ENCODE measurements at places on chromosomes 1 and 21.

GRCh38 chr1:31834501-31834900 is 18.7 kb upstream of the SPOCD1 start:
- no peak for DNase-seq

DNA sequence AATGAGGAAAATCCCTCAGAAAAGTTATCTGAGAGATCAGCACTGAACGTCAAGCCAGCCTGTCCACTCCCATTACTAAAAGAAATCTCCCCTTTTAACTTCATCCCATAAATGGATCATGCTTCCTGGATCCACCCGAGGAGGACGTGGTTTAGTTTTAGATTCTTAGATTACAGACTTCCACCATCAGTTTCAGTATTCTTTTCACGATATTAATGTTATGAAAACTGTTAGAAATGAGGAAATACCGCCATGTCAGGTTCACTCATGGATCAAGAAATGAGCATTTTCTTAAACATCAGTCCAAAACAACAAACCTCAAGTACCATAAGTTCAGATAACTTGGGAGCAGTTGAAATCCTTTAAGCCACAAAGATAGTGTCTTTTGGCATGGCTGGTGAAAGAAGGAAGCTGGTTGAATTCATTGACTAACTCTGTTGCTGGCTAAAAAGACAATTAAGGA is 49.8 kb downstream of the NFIA start:
- DNase-seq: no peak

DNA sequence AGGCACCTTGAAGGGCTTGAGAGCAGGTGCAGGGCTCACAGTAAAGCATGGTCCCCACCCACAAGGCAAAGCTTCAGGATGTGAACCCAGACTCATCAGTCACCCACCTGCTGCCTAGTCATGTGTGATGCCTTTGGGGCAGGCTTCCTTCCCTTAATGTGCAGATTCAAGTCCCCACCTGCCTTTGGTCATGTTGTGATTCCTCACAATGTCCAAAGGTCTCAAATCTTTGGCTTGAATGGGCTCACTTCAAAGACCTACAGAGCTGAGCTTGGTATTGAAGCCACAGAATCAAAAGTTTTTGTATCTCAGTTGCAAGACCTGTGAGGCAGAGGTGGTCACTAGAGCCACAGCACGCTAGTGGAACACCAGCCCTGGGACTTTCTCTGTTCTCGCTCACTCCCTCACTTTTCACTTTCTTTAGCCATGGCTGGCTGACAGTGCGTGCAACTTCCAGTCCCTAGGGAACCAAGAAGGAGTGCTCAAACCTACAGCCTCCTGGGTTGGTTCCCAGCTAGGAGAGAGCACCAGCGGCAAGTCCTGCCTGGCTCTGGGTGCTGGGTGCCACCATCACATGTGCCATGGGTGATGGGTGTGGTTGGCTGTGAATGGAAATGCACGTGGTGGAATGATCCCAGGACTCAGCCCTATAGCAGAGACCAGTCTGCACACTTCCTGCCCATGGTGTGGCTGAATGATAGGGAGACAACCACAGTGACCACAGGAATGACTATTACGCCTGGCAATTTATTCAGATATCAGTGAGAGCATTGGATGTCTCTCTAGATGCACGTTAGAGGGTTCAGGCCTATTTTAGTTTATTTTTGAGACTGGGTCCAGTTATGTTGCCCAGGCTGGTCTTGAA is 26.4 kb upstream of the CLIC6 start:
- no peak for DNase-seq

- no peak for DNase-seq
Observed at GRCh38 chr21:44261675-44262295, at the start of gene DNMT3L. DNMT3L (minus strand) TSS chr21:44261897; CDS start chr21:44261259, 638 bp downstream.

DNA sequence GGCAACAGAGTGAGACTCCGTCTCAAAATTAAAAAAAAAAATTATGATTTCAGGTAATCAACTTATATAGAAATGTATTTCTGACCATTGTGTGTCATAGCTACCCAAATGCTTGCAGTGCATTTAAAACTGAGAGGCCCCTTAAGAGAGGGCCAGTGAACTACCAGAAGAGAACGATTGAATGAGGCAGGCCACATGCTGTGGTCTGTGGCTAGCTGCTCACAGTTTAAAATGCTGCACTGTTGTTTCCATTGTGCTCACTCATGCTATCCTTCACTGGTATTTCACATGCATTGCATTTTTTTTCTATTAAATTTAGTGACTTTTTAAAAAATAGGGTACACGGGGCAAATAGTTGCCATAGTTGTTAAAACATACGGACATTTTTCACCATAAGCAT is 26.0 kb downstream of the CHML start:
- DNase-seq: no peak

DNA sequence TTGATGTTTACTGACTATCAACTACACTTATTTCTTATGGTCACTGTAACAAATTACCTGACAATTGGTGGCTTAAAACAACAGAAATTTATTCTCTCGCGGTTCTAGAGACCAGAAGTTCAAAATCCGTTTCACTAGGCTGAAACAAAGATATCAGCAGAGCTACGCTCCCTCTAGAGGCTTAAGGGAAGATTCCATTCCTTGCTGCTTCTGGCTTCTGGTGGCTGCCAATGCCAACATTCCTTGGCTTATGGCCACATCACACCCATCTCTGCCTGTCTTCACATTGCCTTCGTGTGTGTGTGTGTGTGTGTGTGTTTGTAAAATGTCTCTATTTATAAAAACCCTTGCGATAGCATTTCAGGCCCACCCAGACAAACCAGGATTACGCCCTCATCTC is 66.4 kb downstream of the LMX1A start:
- no peak for DNase-seq

GRCh38 chr1:8004803-8005573 is 21.1 kb downstream of the ERRFI1 start:
- peak; percentile 96 for DNase-seq

DNA sequence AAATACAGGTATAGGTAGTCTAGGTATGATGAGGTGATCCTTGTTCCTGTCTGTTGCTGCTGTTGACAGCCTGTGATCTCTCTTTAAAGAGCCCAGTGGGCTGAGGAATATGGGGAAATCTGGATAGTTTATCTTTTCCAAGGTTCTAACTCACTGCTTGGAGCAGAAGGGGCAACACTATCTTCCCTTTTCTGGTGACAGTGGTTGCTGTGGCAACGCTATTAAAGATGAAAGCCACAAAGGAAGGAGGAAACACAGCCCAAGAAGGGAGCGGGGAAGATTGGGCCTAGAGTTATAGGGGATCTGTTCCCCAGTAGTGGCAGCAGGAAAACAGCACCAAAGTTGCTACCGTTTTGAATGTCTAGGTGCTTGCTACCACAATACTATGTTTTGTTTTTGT is 8.8 kb downstream of the PCP4L1 start:
- no peak for DNase-seq

DNA sequence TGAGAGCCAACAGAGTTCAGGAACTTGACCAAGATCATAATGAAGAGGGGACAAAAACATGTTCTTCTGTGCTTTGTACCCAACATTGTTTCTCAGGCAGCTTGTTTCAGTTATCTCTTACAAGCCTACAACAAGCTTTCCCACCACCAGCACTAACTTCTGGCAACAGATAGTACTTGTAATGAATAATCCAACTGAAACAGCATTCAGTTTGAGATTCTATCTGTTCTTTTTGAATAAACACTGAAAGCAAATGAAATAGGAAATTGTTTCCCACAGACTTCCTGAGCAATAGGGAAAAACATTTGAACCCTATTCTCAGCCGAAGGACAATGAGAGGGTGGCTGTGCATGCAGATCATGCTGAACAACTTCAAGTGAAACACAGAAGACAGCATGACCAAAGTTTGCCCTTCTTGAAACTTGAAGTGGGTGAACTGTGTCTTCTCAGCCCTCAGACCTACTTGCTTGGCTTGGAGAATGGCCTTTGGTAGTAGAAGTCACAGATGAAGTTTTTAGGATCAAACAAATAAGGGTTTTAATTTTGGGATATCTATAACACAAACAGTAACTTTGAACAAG is 11.2 kb upstream of the HOOK1 start:
- DNase-seq: no peak

DNA sequence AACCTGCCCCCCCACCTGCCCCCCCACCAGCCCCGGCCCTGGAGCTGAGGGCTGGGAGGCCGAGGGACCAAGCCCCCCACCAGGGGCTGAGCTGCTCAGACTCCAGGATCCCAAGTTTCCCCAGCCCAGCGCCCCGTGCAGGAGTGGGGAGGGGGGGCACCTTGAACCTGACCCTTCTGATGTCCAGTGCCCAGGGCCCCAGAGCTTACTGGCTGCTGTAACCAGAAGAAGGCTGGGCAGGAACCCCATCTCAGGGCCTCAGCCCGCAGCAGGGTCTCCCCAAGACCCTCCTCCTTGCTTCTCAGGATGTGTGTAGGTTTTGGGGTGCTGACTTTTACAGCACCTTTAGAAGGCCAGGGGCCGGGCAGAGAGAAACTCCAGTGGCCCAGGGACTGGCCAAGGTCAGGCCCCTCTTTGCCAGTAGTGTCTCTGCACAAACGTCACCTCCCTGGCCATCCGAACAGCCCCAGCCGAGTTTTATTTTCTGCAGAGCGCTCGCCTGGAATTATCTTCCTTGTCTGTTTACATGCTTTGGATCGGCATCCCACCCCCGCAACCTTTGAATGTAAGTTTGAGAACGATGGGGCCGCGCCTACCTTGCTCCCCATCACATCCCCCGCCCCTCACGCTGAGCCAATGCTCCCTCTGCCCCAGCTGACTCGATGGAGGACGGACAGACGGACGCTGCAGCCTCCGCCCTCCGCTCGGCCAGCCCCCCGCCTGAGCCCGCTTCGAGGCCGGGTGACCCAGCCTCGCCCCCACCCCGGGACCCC is 70.1 kb upstream of the CASZ1 start:
- DNase-seq: peak; percentile 27

- DNase-seq: no peak
Observed at GRCh38 chr1:12326986-12327385, 97.2 kb downstream of the VPS13D start.

GRCh38 chr1:66274634-66275033 is 259.3 kb upstream of the SGIP1 start:
- DNase-seq: no peak

- no peak for DNase-seq
Observed at GRCh38 chr1:157203166-157203565, 65.0 kb upstream of the ETV3 start.

DNA sequence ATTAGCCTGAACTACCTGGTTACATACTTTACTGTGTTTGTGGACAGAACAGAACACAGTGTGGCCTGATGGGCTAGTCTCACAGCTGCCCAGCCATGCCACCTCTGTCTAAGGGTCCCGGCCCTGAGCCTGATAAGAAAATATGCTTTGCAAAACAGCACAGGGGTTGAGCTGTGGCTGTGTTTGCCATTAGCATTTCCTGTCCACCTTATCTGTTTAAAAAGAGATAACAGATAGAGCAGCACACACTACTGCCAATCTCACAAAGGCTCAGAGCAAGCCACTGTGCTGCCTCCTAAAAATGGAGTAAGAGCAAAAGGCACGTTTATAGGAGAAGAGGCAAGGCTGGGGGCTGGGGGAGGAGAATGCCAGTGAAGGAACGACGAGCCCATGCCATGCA is 95.0 kb downstream of the SUSD4 start:
- no peak for DNase-seq

GRCh38 chr1:147475488-147475887 is 65.8 kb upstream of the BCL9 start:
- DNase-seq: no peak

Data from uterus (tissue), 4 donors.